Heart right ventricle (tissue), 16 donors: ENCODE measurements at places on chromosomes 5 and 9. TPM values are rescaled to one million over a fixed set of nuclear protein-coding genes. Genes with fewer than 3 reads are reported as not detected.

DNA sequence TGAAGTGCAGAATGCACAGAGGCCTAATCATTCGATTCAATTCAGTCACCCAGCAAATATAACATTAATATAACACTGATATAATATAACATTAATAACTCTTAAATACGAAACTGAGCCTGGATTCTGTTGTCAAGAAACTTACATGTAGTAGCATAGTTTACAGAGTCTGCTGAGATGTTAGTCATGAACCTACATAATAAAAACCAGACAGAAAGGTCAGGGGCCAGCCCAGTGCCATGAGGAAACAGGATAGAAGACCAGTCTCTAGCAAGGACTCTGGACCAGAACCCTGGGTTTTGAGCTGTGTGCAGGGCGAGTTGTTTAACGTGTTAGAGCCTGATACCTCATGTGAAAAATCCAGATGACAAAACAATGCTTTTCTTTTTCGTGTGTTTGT is 234.7 kb downstream of the NR2F1-AS1 start:
- no peaks in the 10 kb centered on the region for H3K27me3 ChIP-seq
- no peak overlapping the region for H3K4me3 ChIP-seq
- no peaks in the 10 kb centered on the region for H3K4me1 ChIP-seq
- no peaks in the 10 kb centered on the region for H3K36me3 ChIP-seq

GRCh38 chr5:124394700-124395245 is 351.7 kb downstream of the ZNF608 start:
- no peak overlapping the region for H3K27ac ChIP-seq
- DNase-seq = no peak
- H3K4me3 ChIP-seq = no peak overlapping the region
- no peaks in the 10 kb centered on the region for H3K4me1 ChIP-seq
- H3K36me3 ChIP-seq = no peaks in the 10 kb centered on the region

DNA sequence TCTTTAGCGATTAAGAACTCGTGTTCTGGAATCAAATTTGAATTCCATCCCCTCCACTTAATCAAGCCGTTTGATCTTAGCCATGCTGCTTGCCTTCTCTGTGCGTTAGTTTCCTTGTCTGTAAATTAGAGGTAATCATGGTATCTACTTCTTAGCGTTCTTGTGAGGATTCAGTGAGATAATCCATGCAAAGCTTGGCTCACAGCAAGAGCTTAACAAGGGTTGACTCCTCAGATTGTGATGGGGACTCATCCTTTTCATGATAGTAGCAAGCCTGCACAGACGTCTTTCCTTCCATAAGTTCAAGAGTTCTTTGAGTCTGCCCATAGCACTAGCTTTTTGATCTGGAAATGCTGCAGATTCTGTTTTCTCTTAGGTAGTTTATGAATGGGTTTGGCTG is 72.8 kb downstream of the TRIO start:
- H3K27me3 ChIP-seq = no peaks in the 10 kb centered on the region
- H3K4me3 ChIP-seq = no peak overlapping the region
- H3K36me3 ChIP-seq = no peaks in the 10 kb centered on the region
- H3K27ac ChIP-seq = no peak overlapping the region
- H3K4me1 ChIP-seq = peaks cover 7% of the 10 kb centered on the region

DNA sequence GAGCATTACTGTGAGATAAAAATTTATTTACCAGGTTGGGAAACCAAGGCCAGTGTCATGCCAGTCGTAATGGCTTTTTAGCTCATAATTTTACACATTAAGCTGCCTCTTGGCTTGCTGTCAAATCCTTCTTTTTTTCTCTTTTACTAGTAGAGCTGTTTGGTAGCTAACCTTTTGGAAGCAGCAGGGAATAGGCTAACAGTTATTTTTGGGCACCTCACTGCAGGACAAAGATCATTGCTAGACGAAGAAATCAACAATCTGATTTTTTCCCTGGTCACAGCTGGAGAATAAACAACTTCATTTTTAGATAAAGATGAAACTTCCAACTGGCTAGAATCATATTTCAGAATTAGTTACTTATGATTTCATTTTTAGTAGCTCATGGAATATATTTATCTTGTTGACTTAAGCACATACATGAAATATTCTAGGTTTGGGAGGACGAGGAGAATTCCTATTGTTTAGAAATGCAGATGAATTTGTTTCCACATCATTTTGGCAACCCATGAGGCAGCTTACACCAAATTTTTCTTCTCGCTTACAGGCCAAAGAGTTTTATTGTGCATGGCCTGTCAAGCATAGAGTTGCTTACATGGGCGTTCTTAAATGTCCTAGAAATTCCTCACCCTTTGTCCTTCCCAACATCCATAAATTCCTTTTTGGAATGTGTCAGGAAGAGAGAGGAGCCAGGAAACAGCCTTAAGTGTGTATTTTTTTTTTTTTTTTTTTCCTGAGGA is 19.6 kb downstream of the TNC start:
- no peaks in the 10 kb centered on the region for H3K27me3 ChIP-seq
- H3K36me3 ChIP-seq = no peaks in the 10 kb centered on the region
- H3K4me1 ChIP-seq = no peaks in the 10 kb centered on the region
- H3K27ac ChIP-seq = no peak overlapping the region

DNA sequence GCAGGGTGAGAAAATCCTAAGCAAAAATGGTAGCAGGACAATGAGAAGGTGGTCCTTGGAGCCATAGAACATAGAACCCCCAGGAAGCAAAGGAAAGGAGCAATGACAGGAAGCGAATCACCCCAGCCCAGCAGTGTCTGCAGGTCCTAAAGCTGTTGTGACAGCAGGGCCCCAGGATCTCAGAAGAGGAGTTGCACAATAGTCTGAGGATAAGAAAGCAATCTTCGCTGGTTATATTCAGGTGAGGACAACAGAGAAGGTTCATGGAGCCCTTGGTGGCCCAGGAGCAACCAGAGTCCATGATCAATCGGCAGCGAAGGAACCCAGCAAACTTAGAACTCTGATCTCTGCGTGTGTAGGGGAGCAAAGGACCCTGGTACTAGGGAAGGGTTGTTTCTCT is 234.8 kb upstream of the IRX2 start:
- H3K36me3 ChIP-seq = no peaks in the 10 kb centered on the region
- H3K27ac ChIP-seq = no peak overlapping the region
- H3K4me3 ChIP-seq = no peak overlapping the region
- H3K27me3 ChIP-seq = no peaks in the 10 kb centered on the region
- DNase-seq = no peak

GRCh38 chr5:157582731-157583620 is 7.4 kb upstream of the ADAM19 start:
- H3K4me3 ChIP-seq = no peak overlapping the region
- H3K27me3 ChIP-seq = no peaks in the 10 kb centered on the region
- H3K36me3 ChIP-seq = no peaks in the 10 kb centered on the region
- no peak for DNase-seq

DNA sequence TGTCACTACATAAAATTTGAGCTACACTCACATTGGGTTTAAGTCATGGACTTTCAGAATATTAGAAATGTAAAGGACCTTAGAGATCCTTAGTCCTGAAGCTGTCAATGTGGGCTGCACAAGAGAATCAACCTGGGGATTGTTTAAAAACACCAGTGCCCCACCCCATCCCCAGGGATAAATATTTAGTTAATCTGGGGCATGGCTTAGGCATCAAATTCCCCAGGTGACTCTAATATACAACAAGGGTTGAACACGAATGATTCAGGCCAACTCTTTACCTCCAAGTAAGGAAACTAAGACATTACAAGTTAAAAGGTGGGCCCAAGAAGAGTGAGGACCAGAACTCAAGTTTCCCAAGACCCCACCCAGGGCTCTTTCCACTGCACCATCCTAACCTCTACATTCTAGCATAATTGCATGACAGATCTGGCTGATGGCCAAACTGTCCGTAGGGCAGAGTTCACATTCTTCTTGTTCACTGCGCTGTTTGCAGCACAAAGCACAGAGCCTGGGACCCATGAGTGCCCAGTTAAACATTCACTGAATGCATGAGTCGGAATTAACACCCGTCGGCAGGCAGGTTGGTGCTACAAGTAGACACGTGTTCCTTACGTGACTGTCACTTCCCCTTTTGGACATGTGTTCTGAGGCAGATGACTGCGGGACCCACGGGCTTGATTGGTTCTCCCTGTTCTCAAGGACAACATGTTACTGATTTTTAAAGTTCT is 25.2 kb downstream of the CYFIP2 start:
- H3K4me1 ChIP-seq = peaks cover 8% of the 10 kb centered on the region
- no peak overlapping the region for H3K27ac ChIP-seq
- DNase-seq = no peak
- no peak overlapping the region for H3K4me3 ChIP-seq

DNA sequence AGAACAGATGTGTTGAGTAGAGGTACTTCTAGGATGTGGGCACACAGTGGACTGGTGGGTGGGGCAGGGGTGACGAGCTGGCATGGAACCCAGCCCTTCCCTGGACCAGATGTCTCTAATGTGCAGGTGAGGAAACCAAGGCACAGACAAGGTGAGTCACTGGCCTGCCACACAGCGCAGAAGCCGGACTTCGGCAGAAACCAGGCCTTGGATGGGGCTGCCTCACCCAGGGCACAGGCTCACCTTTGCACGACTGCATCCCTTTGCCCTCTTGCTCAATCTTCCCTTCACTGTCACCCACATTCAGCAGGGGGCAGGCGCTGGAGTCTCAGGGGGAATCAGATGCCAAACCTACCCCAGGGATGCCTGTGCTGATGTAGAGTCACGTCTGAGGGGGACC is 65.4 kb upstream of the LMX1B start:
- H3K36me3 ChIP-seq = no peaks in the 10 kb centered on the region
- no peak overlapping the region for H3K27ac ChIP-seq
- H3K4me1 ChIP-seq = peaks cover 3% of the 10 kb centered on the region
- no peak overlapping the region for H3K4me3 ChIP-seq

Gene SAXO1
- not detected for polyA plus RNA-seq

Gene GGTA1
- 34.9 TPM for polyA plus RNA-seq

Gene SMIM15
- polyA plus RNA-seq = 16.9 TPM

Gene PCA3
- not detected for polyA plus RNA-seq
